ENCODE measurements at places on chromosomes 11 and 22. TPM values are rescaled to one million over a fixed set of nuclear protein-coding genes. Genes with fewer than 3 reads are reported as not detected.

The IGSF22 gene
- polyA plus RNA-seq, result 3.5 TPM

The GDPD4 gene
- polyA plus RNA-seq, result not detected

The MS4A3 gene
- polyA plus RNA-seq, result not detected

The CNTN5 gene
- not detected for polyA plus RNA-seq

DNA sequence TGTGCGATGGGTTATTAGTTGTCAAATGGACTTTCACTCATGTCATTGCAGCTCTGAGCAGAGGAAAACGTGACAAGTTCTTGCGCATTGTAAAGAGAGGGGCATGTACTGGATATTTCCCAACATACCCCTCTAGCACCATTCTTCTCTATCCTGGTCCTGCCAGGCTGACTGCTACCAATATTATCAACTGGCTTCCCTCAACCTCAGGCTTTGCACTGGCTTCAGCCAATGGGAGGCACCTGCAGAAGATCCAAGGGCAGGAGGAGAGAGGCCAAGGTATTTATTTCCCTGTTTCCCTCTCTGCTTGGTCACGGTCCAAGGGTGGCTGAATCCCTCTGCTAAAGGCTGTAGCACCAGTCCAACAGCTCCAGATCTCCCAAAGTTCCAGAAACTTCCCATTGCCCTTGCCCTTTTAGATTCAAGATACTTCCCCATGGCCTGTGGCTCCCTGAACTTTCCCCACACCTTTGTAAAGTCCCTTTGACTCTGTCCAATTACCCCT is 175.6 kb upstream of the NECTIN1 start:
- no peak overlapping the region for H3K4me3 ChIP-seq
- no peaks in the 10 kb centered on the region for H3K36me3 ChIP-seq
- no peaks in the 10 kb centered on the region for H3K4me1 ChIP-seq

- H3K4me3 ChIP-seq, result no peak overlapping the region
- DNase-seq, result no peak
- no peak overlapping the region for H3K27ac ChIP-seq
- no peaks in the 10 kb centered on the region for H3K27me3 ChIP-seq
Observed at GRCh38 chr11:92306966-92307510, 82.4 kb downstream of the FAT3 start.

- no peak overlapping the region for H3K4me3 ChIP-seq
- H3K27me3 ChIP-seq, result peaks cover 23% of the 10 kb centered on the region
- no peaks in the 10 kb centered on the region for H3K4me1 ChIP-seq
- no peak overlapping the region for H3K27ac ChIP-seq
- no peak for DNase-seq
- H3K36me3 ChIP-seq, result no peaks in the 10 kb centered on the region
Observed at GRCh38 chr11:126403658-126404057, 48.2 kb downstream of the ST3GAL4 start.

DNA sequence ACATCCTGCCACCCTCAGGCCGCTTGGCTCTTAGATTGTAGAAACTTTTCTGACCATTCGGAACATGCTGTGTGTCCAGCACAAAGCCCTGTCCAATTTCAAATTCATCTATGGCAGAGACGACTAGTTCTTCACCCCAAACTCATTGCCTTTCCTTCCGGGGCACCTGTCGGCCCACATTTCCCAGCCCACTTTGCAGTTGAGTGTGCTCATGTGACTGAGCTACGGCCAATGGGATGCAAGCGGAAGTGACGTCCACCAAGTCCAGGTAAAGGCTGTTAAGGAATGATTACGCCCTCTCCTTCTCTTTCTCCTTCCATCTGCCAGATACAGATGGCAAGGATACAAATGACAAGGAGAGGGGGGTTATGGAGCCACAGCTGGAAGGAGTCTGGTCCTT is 32.5 kb downstream of the SYT13 start:
- H3K4me3 ChIP-seq, result no peak overlapping the region
- peaks cover 29% of the 10 kb centered on the region for H3K27me3 ChIP-seq
- no peaks in the 10 kb centered on the region for H3K4me1 ChIP-seq
- H3K36me3 ChIP-seq, result no peaks in the 10 kb centered on the region
- no peak overlapping the region for H3K27ac ChIP-seq
- no peak for DNase-seq

DNA sequence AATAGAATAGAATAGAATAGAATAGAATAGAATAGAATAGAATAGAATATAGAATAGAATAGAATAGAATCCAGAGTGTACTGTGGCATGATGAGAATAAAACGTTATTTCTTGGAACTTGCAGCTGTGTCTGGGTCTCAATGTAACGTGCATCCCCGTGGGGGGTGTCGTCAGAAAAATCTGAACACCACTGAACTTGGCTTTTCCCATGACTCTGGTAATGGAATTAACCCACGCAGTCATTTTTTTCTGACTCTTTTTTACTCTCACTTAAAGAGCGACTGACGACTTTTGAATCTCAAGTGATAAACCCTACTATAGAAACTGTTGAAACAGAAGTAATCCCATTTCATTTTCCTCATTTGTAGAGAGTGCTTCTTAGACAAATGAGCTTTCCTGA is 92.4 kb upstream of the BID start:
- DNase-seq, result no peak
- H3K27ac ChIP-seq, result peak overlapping the region; percentile 25
- no peaks in the 10 kb centered on the region for H3K4me1 ChIP-seq

DNA sequence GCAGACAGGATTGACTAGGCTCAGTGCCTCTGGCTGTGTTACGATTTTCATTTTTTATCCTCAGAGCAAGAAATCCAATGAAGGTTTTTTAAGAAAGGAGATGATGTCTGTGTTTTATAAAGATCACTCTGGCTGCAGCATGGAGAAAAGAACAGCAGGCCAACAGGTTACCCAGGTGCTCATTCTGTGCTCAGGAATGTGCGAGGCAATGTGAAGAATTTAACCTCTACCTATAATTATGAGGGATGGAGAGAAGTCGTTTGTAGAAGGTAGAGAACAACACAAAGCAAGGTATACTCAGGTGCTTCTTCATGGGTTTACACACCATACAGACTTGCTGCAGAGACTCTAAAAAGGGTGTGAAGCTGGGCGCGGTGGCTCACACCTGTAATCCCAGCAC is 10.0 kb upstream of the RTCB start:
- H3K36me3 ChIP-seq, result peaks cover 7% of the 10 kb centered on the region
- H3K27me3 ChIP-seq, result peaks cover 47% of the 10 kb centered on the region
- peak overlapping the region; percentile 47 for H3K4me3 ChIP-seq
- H3K4me1 ChIP-seq, result no peaks in the 10 kb centered on the region

DNA sequence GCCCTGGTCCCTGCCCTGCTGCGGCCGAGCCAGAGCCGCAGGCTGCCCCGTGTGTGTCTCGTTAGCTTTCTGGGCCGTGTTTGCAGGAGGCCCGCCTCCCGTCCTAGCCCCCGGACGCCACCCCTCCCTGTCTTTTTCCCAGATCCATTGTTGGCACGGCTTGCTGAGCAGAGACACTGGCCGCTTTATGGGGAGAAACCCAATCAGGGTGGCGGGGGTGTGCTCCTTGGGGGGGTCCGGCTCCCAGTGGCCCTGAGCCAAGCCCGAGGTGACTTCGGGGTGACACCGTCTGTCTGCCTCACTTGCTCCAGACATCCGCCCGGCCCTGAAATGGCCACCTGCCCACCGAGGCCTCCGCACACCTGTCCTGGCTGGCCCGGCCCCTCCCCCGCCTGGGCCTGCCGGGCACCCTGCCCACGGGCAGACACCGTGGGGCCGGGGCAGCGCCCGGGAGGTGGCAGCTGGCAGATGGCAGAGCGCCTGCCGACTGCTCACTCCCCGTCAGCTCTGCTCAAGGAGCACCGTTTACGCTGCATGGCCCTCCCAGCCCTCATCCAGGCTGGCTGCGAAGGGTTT is 43.1 kb upstream of the PPARA start:
- H3K36me3 ChIP-seq, result no peaks in the 10 kb centered on the region
- H3K27me3 ChIP-seq, result no peaks in the 10 kb centered on the region
- H3K27ac ChIP-seq, result no peak overlapping the region
- no peak overlapping the region for H3K4me3 ChIP-seq

- no peak overlapping the region for H3K27ac ChIP-seq
- DNase-seq, result no peak
- no peak overlapping the region for H3K4me3 ChIP-seq
- H3K27me3 ChIP-seq, result peaks cover 26% of the 10 kb centered on the region
Observed at GRCh38 chr11:124832571-124832970, 32.4 kb upstream of the MSANTD2 start.

- no peaks in the 10 kb centered on the region for H3K27me3 ChIP-seq
- H3K4me1 ChIP-seq, result peaks cover 3% of the 10 kb centered on the region
- no peak overlapping the region for H3K27ac ChIP-seq
- H3K36me3 ChIP-seq, result no peaks in the 10 kb centered on the region
- DNase-seq, result no peak
Observed at GRCh38 chr11:111059726-111060125, 185.8 kb upstream of the POU2AF2 start.

DNA sequence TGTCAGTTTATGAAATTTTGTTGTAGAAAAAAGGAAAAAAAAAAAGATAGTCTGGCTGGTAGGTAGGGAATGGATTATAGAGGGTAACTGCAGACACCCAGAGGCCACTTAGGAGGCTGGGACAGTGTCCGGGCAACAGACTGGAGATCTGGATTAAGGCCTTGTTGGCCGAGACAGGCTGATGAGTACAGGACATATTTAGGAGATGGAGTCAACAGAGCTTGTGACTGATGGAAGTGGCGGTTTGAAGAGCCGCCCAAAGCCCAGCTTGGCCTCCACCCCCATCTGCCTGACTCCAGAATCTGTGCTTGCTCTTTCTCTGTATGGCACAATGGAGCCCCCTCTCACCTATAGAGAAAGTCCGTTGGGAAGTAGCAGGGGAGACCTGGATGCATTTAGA is 7.6 kb downstream of the PLEKHB1 start:
- peaks cover 3% of the 10 kb centered on the region for H3K4me1 ChIP-seq
- peaks cover 9% of the 10 kb centered on the region for H3K27me3 ChIP-seq
- DNase-seq, result no peak
- no peak overlapping the region for H3K4me3 ChIP-seq
- H3K36me3 ChIP-seq, result no peaks in the 10 kb centered on the region
- H3K27ac ChIP-seq, result no peak overlapping the region

DNA sequence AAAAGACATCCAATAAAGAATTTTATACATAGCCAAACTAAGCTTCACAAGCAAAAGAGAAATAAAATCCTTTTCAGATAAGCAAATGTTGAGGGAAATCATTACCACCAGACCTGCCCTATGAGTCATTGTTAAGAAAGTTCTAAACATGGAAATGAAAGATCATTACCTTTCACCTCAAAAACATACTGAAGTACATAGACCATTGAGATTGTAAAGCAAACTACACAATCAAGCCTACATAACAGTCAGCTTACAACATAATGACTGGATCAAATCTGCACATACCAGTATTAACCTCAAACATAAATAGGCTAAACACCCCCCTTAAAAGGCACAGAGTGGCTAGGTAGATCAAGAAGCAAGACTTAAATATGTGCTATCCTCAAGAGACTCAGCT is 501.0 kb upstream of the LUZP2 start:
- H3K4me1 ChIP-seq, result no peaks in the 10 kb centered on the region
- H3K27me3 ChIP-seq, result no peaks in the 10 kb centered on the region

- no peak overlapping the region for H3K27ac ChIP-seq
- peaks cover 31% of the 10 kb centered on the region for H3K27me3 ChIP-seq
- peaks cover 4% of the 10 kb centered on the region for H3K4me1 ChIP-seq
- H3K36me3 ChIP-seq, result no peaks in the 10 kb centered on the region
- H3K4me3 ChIP-seq, result no peak overlapping the region
Observed at GRCh38 chr11:62909107-62909894, 11.9 kb downstream of the CHRM1 start.

DNA sequence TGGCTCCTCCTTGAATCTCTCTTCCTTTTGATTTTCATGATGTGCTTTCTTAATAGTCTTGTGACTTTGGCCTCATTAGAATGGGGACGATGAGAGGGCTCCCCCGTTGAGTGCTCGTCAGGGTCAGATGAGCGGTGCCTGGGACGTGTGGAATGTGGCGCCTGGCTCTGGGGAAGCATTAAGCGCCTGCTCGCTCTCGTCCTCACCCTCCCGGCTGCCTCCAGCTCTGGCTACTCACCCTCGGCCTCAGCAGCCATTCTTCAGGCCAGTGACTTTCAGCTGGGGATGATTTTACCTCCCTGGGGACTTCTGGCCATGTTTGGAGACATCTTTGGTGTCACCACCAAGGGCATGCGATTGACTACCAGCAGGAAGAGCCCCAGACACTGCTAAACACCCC is 69.7 kb downstream of the RPS6KA4 start:
- peak overlapping the region; percentile 21 for H3K4me3 ChIP-seq
- H3K27me3 ChIP-seq, result peaks cover 4% of the 10 kb centered on the region
- no peak for DNase-seq
- no peaks in the 10 kb centered on the region for H3K4me1 ChIP-seq
- peaks cover 8% of the 10 kb centered on the region for H3K36me3 ChIP-seq
- H3K27ac ChIP-seq, result no peak overlapping the region

Data from naive B cell (primary cell).